ENCODE measurements at places on chromosomes 16 and 17.

DNA sequence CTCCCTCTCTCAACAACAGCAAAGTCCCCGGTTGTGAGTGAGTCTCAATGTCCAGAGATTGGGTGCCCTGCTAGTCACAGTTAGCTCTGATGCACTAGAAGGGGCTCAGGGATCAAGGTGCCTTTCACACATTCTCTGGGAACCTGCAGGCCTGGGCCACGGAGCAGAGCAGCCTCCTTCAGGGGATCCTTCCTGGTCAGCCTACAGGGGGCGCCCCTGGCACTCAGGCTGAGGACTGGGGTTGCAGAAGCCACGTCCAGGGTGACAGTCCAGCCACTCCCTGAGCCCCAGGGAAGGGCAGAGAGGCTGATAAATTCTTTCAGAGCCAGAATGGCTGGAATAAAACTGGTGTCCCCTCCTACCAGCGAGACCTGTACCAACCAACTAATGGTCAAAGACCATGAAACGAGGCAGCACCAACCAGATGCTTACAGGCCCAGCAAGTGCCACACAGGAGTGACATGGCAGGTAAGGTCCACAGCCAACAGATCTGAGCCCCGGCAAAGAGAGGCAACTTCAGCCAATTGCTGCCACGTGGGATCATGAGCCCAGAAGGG, 43.5 kb downstream of the ST3GAL2 start:
- DNase-seq, result peak; percentile 53

DNA sequence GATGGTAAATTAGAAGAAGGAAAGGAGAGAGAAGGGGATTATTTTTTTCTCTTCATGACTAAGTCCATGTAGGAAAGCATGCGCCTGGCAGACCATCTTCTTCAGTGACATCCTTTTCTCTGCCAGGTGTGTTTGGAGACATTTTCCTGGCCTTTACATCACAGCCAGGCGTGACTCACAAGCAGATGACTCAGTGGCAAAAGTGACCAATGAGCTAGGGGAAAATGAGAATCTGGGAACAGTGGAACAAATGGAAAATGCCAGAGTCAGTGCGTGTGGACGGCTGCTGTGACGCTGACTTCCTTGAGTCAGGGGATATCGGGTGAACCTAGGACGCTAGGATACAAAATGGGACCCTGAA, 9.4 kb downstream of the KIAA0513 start:
- peak; percentile 69 for DNase-seq

- no peak for DNase-seq
These were observed 11.6 kb upstream of the ROGDI start for GRCh38 chr16:4814046-4814445.

DNA sequence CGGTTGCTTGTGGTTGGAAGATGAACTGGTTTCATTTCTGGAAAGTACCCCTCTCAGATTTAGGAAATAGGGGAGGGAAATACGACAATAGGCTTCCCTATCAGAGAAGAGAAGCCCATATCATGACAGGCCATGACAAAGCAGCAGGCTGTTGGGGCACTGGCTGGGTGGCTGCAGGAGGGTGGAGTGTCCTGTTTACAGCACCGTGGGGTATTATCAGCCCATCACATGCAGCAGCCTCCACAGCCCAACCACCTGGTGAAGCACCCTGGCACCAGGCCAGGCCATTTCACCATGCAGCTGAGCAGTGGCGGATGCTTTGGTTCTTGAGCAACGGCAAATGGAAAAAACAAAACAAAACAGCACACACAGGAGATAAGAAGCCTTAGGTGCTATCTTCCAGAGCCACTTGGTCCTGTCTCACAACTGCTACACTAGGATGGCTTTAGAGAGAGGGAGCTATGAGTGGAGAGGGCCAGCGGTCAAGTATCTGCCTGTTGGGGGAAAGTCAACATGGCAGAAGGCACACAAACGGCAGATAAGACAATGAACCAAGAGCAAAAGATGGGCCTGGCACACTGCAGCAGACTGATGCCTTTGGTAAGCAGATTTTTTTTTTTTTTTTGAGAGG, 24.2 kb downstream of the FAM117A start:
- DNase-seq, result no peak

- no peak for DNase-seq
These were observed 573.8 kb upstream of the EEF2KMT start for GRCh38 chr16:5671421-5671820.

DNA sequence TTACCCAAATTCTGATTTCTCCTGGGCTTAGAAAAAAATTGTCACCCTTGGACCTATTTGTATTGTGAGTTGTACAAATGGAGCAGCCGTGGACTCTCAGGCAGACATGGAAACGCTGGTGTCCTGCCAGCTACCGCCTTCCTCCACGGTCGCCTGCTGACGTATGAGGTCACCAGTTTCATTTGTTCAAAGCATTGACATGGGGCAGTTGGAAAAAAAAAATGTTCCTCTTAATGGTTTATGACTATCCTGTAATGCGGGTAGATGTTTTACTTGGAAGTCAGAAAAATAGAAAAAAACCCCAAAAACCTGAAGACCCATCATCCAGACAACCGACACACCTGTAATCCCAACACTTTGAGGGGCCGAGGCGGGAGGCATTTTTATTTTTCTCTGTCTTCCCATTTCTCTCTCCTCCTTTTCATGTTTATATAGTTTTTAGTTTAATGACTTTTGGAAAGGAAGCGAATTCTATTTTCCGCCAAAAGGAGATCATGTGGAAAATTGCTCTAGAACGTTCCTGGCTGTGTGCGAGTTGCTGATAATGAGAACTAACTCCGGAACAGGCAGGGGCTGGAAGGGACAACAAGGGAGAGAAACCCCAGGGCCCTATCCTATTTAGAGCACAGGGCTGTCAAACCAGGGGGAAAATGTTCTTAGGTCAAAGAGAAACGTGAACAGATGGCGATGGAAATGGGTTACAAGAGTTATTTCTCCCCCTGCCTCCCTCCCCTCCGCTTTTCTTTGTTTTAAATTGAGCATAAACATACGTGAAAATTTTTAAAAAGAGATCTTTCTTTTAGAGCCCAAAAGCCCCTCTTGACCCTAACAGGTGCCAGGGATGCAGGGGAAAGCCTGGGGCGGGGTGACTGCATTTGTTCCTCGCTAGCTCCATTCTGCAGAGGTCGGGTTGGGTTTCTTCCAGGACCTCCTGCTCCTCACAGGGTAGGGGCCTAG, 13.7 kb downstream of the DNAH17 start:
- no peak for DNase-seq

DNA sequence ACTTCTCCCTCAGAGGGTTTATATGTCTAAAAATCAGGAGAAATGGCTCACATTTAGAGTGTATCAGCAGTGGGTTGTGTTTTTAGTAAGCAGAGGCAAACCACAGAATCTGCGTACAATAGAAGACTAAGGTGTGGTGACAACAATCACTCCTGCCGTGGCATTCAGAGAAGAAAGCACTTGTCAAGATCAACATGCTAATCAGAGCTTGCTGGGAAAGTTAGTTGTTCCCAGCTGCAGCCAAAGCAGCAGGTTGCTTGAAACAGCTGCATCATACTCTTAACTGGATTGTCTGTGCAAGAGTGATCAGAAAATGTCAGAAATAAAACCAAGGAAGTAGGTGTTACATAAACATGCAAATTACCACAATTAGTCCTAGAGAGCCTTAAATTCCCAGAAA, 616.4 kb downstream of the CDH8 start:
- no peak for DNase-seq

DNA sequence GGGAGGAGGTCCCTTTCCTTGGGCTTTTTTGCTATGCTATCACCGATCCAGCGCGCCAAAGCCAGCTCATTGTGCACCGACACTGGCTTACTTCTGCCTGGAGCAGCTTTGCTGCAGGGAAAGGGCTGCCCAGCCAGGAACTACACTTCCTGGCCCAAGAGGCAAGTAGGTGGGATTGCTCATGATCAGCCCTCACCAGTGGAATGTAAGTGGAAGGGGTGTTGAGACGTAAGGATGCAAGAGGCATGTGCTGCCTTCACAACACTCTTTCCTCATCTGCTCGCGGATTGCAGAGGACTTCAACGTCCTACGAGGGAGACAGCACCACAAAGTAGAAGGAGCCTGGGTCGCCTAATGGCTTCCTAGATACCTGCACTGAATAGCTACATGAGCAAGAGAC, 104.3 kb upstream of the FOXF1 start:
- no peak for DNase-seq

DNA sequence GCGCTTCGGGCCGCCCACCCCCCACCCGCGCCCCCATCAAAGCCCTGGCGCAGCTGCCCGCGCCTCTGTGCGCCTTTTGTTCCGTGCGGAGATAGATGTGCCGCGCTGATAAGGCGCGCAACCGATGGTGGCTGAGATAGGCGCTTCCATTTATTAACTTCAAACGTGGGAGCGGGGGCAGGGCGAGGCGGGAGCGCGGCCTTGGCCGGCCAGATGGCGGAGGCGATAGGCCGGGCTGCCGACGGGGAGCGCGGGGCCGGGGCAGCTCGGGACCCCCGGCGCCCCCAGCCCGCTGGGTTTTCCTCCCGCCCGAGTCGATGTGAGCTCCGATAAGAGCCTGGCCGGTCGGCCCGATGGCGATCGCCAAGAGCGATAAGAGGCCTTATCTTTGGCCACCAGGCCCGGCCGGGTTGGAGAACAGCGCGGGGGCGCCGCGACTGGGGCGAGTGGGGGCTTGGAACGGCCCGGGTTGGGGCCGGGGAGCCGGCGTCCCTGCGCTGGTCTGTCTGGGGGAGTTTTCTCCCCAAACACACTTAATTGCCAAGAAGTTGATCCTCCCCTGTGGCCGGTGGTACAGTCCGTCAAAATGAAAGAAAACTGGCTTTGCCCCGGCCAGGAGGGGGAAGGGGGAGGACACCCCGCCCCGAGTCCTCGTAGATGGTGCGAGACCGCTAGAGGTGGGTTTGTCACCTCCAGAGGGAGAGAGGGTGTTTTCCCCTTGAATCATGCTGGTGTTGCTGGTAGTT, 2.7 kb downstream of the ZFPM1 start:
- DNase-seq, result peak; percentile 43

- DNase-seq, result peak; percentile 96
These were observed 76.0 kb downstream of the ABCC1 start for GRCh38 chr16:16025214-16025968.

DNA sequence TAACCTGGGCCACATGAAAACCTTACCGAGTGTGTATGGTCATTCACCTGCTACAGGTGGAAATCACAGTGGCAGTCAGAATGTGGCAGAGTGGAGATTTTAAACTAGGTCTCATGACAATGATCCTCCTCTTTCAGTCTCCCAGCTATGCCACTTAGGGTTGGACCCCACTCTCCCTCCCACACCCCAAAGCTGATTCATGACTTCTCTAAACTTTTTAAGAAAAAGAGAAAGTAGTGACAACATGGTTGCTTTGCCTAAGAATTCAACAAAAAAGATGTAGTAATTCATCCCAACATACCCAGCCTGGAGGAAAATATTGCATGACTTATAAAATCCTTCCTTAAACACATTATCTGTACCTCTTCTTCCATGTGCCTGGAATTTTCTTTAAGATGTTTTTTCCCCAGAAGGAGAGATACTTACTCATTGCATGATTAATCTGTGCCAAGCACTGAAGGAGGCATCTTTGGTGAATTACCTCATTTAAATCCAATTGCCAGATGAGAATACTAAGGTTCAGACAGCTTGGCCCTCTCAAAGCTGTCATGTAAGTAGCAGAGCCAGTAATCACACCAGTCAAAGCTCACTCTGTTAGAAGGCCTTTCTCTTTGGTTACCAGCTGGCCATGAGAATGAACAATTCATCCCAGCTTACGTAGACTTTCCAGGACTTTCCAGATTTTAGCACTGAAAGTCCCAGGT, 119.9 kb downstream of the COPRS start:
- DNase-seq, result peak; percentile 94

- DNase-seq, result no peak
These were observed 132.4 kb upstream of the GSE1 start for GRCh38 chr16:85480727-85481101.
